ENCODE measurements at places on chromosomes 7 and 10.

GRCh38 chr7:111043561-111043960 is 47.4 kb upstream of the LRRN3 start:
- DNase-seq: no peak

GRCh38 chr10:90960355-90960814 is 39.5 kb upstream of the ANKRD1 start:
- no peak for DNase-seq

DNA sequence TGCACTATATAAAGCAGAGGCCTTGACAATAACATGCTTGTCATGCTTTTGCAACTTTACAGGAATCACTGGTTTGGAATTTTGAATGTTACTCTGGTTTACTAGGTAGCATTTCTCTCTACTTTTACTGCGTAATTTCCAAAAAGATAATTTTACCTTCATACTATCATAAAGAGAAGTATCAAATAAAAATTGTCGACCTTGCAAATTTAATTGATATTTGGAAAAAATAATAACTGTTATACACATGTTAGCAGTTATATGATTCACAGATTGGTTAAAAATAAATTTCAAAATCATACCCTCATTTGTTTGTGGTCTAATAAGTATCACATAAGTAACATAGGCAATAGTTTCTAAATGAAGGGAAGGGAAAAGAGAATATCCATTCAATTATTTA is 228.5 kb upstream of the CACNA2D1 start:
- no peak for DNase-seq

- peak; percentile 4 for DNase-seq
Measured at GRCh38 chr10:21194510-21194993, 297.4 kb upstream of the NEBL start.

DNA sequence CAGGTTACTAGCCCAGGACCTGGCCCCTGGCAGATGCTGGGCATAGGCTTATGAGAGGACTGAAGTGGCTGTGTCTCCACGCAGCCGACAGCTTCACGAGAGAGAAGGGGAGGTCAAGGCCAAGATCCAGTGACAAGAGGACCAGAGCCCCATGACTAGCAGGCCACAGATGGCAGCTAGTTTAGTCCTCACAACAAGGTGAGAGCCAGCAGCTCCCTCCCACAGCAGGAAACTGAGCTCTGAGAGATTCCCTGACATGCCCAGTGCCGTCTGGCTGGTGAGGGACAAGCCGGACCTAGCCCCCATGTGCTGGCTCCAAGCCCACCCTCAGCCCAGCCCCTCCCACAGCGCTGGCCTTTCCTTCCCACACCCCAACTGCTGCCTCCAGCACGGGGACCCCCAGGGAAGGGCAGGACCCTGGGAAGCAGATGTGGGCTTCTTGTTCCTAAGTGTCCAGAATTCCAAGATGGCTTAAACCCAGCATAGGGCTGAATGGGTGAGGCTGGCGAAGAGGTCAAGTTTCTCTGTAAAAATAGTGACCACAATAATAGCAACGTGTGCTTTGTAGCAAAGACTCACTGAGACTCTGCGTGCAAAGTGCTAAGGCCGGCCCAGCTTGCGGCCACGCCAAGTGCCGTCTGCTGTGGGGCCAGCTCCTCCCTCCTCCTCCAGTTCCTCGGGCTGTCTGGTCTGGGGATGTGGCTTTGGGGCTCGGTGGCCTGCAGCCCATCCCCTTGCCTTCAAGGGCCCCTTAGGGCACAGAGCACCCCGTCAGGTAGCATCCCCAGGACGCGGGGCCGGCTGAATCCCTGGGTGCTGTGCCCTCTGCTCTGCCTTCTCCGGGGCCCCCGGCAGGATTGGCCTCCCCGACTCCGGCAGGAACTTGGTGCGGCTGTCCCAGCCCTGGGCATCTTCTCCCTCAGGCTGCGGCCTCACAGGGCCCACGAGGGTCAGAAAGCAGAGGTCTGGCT is 7.8 kb upstream of the FAM20C start:
- no peak for DNase-seq

- no peak for DNase-seq
Measured at GRCh38 chr10:100204370-100204769, 18.5 kb upstream of the ERLIN1 start.

GRCh38 chr7:6530626-6531491 is 20.4 kb downstream of the GRID2IP start:
- DNase-seq: no peak

DNA sequence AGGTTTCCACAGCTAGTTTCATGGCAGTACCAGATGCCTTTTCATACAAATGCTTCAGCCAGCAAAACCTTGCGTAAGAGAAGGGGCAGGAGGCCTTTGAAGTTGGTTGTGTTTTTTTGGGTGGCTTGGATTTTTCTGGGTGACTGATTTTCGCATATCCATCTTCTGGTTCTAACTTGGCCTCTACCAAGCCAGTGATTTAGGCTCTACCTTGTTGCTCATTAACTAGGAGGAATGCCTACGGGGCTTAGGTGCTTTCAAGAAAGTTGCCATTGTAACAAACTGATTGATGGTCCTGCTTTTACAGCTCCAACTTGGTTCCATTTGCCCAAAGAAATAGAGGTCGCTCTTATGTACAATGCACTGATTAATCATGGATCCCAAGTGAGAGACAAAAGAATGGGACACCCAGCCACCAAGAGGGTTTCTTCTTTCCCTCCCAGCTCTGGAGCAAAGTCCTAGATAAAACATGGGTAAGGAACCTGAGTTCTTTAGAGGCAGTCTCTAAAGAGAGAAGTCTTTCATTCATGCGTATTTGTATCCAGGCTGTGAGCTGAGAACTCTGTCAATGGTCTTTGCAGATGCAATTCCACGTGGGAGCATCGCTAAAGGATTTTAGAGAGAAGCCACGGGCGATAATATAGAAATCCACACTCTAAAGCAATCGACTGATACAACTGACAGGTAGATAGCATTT is 92.1 kb upstream of the FGFR2 start:
- no peak for DNase-seq

- DNase-seq: peak; percentile 17
Measured at GRCh38 chr10:97454330-97455036, 8.5 kb downstream of the ZDHHC16 start.

GRCh38 chr10:32031424-32031823 is 24.8 kb downstream of the KIF5B start:
- no peak for DNase-seq

- DNase-seq: no peak
Measured at GRCh38 chr7:44098092-44099068, 5.8 kb upstream of the AEBP1 start.

GRCh38 chr7:73774923-73775322 is 4.9 kb upstream of the CLDN3 start:
- DNase-seq: peak; percentile 73

GRCh38 chr7:146479040-146479439 is 362.4 kb downstream of the CNTNAP2 start:
- DNase-seq: no peak

GRCh38 chr7:127629268-127629854 is 11.4 kb upstream of the PAX4 start:
- DNase-seq: no peak

- DNase-seq: no peak
Measured at GRCh38 chr7:157412021-157412443, 75.2 kb downstream of the DNAJB6 start.

DNA sequence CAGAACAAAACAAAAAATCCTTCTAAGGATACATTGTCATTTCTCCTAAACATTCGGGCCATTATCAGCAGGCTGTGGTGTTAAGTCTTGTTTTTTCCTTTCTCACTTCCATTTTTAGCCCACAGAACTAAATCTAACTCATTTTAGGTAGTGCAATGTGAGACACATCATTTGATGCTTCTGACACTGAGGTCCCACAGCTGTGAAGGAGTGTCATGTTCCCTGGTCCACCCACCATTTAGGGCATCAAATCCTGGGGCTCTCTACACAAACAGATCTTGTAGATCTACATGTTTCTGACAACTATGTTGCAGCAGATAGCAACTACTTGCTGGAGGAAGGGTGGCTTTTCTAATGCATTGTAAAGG is 232.5 kb upstream of the IGFBP3 start:
- no peak for DNase-seq

- peak; percentile 60 for DNase-seq
Measured at GRCh38 chr10:104391150-104391968, 37.7 kb downstream of the CFAP58 start.

GRCh38 chr7:55088620-55089019 is 69.8 kb downstream of the EGFR start:
- no peak for DNase-seq

- peak; percentile 89 for DNase-seq
Measured at GRCh38 chr7:149422162-149422913, 38.5 kb downstream of the ZNF777 start.

- DNase-seq: no peak
Measured at GRCh38 chr10:79946271-79947082, 2.4 kb downstream of the SFTPD start.

DNA sequence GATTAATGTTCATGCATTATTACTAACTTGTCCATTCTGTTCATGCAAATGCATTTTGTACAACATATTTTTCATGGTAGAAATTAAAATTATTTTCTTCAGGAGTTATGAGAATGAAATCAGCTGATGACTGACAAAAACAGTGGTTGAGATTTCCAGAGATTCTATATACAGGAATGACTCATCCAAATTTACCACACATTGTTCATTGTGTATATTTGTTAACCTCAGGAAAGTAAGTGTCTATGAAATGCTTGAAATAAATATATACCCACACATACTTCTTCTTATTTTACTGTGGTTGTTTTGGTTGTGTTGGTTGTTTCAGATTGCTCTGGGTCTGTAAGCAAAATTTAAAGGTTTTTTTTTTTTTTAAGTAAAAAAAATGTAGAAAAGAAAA is 108.1 kb upstream of the SP8 start:
- DNase-seq: no peak

- peak; percentile 81 for DNase-seq
Measured at GRCh38 chr10:25174461-25175230, at the start of gene GPR158. TSS of gene GPR158 (plus strand) at chr10:25175001. CDS start at chr10:25175421, 420 bp downstream.

GRCh38 chr7:43760861-43761260 is 2.4 kb downstream of the BLVRA start:
- no peak for DNase-seq

GRCh38 chr10:14240253-14241189 is 90.2 kb downstream of the FRMD4A start:
- no peak for DNase-seq

GRCh38 chr10:14413523-14413922 is 82.8 kb upstream of the FRMD4A start:
- no peak for DNase-seq

DNA sequence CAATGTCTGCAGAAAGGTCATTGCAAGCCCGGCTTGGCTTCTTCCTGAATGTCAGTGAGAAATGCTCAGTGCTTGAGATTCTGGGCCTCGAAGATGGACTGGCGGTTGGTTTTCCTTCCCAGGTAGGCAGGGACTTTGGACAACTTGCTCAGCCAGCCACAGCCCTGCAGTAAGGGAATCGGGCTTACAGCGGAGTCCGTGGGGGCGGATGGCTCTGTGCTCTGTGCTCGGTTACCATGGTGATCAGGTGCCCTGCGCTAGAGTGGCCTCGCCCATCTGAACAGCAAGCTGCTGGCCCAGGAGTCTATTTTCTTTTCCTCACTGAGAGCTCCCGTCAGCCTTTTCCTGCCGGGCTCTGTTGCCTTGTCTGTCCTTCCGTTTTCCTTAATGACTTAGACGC is 77.8 kb upstream of the SH2B2 start:
- no peak for DNase-seq

GRCh38 chr10:95818668-95819067 is 62.7 kb downstream of the ENTPD1 start:
- DNase-seq: no peak

- DNase-seq: no peak
Measured at GRCh38 chr10:98316170-98316569, 48.2 kb upstream of the LOXL4 start.

- DNase-seq: no peak
Measured at GRCh38 chr10:1422275-1422674, 315.1 kb downstream of the ADARB2 start.

DNA sequence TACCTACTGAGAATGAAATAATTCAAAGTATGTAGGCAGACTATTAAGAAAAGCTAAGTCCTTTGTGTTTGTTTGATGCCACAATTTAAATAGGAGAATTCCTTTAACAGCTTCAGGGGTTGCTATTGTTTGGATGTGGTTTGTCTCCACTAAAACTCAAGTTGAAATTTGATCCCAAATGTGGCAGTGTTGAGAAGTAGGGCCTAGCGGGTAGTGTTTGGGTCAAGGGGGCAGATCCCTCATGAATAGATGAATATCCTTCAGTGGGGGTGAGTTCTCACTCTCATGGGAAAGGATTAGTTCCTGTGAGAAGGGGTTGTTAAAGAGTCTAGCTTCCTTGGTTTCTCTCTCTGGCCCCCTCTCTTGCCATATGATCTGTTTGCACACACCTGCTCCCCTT is 97.0 kb downstream of the HGF start:
- no peak for DNase-seq

GRCh38 chr7:2128601-2129322 is 104.0 kb downstream of the MAD1L1 start:
- DNase-seq: no peak

DNA sequence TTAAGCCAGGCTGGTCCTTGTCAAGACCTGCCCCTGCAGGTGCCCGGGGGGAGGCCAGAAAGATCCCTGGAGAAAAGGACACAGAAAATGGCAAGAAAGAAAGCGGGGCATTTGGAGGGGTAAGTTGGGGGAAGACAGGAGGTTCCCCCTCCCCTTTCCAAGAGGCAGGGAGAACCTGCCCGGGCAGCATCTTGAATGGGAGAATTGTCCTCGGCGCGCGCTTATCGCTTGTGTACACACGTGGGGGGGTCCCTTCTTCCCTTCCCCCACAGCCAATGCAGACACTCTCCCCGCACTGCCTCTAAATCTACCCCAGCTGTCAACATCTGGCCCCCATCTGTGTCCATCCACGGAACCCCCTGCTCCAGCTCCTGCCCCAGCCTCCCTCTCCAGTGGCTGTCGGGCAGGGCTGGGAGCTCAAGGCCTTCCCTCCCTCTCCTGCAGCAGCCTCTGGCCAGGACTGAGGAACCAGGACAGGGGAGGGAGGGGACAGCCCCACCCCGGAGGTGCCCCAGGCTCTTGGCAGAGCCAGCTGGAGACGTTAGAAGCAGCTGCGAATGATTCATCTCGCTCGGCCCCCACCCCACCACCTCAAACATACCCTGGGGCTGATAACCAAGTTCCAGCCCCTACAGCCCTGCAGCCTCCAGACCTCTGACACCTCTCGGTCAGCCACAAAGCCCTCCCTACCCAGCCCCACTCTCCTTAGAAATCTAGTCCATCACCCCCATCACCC is 25.3 kb downstream of the EPHB4 start:
- peak; percentile 71 for DNase-seq

DNA sequence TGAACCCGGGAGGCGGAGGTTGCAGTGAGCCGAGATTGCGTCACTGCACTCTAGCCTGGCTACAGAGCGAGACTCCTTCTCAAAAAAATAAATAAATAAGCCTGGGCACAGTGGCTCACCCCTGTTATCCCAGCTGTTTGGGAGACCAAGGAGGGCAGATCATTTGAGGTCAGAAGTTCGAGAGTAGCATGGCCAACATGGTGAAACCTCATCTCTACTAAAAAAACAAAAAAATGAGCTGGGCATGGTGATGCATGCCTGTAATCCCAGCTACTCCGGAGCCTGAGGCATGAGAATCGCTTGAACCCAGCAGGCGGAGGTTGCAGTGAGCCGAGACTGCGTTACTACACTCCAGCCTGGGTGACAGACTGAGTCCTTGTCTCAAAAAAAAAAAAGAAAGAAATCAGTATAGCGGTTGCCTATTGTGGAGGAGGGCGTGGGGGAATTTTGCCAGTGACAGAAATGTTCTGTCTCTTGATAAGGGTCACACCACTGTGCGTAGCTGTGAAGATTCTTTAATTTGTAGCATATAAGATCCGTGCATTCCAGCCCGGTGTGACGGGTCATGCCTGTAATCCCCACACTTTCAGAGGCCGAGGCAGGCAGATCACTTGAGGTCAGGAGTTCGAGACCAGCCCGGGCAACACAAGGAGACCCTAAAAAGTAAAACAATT is 17.9 kb upstream of the EIF3B start:
- no peak for DNase-seq

GRCh38 chr7:47948141-47948790 is at the start of gene PKD1L1:
TSS of gene PKD1L1 (minus strand) at chr7:47948466. CDS start at chr7:47948440, 26 bp downstream.
- no peak for DNase-seq

All from erythroblast (primary cell).